Osteoblast (primary cell): ENCODE measurements at places on chromosomes 11 and 22. TPM values are rescaled to one million over a fixed set of nuclear protein-coding genes. Genes with fewer than 3 reads are reported as not detected.

GRCh38 chr22:48717076-48717810 lies 1110.4 kb downstream of the BRD1 start:
- H3K27ac ChIP-seq: no peak overlapping the region
- H3K4me3 ChIP-seq: no peak overlapping the region

DNA sequence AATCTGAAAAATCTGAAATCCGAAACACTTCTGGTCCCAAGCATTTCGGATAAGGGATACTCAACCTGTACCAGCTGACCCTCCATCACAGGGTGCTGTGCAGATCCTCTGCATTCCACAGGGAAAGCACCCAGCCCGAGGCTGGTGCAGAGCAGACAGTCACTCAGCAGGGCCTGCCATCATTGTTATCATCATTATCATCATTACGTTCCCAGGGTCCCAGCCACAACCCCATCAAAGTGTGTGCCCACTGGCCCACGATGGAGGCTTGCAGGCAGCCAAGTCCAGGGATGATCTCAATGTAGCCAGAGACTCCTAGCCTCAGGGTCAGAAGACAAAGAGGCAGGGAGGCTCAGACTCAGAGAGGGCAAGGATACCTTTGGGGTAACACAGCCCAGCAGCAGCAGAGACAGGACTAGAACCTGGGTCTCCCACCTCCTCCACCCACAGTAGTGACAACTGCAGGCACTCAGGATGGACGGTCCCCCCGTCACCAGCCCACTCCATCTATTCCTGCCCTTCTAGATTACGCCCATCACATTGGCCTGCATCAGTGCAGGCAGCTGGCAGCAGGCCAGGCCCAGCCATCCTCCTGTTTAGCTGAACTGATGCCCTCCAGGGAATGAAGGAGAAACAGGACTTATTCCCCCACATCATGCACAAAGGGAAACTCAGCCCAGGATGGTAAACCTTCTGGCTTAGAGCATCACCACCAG lies 10.3 kb downstream of the GAL3ST1 start:
- peak; percentile 32 for DNase-seq
- H3K4me3 ChIP-seq: no peak overlapping the region
- no peaks in the 10 kb centered on the region for H3K4me1 ChIP-seq
- no peak overlapping the region for H3K27ac ChIP-seq
- peaks cover 6% of the 10 kb centered on the region for H3K27me3 ChIP-seq

DNA sequence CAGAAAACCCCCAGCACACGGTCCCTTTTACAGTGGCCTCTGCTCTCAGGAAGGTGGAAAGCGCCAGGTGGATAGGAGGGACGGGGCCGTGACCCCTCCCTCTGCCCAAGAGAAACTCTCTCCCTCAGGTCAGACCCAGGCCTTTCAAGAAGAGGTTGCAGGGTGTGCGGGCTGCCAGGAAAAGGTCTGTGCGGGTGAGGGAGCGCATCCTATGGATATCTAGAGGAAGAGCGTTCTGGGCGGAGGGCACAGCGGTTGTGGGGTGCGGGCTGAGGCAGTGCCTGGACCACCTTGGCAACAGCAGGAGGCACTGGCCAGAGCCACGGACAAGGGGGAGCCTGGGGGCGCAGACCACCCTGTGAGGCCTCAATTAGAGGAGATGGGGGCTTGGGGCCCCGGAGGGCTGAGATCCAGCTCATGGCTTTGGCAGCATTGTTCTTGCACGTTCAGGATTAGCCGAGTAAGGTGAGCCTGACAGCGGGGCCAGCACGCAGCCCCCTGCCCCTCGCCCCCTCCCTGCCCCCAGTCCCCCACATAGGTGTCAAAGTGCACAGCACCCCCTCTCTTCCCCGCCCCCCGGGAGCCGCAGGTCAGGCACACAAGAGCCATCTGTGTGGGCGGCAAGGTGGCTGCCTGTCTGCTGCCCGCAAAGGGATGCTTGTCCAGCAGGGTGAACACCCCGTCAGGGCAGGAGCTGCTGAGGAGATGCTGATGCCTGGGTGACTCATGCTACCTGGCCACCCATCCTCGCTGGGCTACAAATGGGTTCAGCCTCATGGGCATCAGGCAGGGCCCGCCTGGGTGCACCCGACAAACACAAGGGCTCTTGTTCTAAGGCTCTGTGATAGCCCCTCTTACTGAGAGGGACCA lies 92.8 kb upstream of the KCNQ1OT1 start:
- no peak overlapping the region for H3K27ac ChIP-seq
- no peaks in the 10 kb centered on the region for H3K4me1 ChIP-seq
- peak; percentile 83 for DNase-seq
- no peaks in the 10 kb centered on the region for H3K36me3 ChIP-seq
- H3K27me3 ChIP-seq: peaks cover 40% of the 10 kb centered on the region

- H3K4me3 ChIP-seq: no peak overlapping the region
- H3K4me1 ChIP-seq: peaks cover 4% of the 10 kb centered on the region
- peaks cover 11% of the 10 kb centered on the region for H3K27me3 ChIP-seq
Observed at GRCh38 chr22:27780161-27780575, 21.4 kb downstream of the MN1 start.

DNA sequence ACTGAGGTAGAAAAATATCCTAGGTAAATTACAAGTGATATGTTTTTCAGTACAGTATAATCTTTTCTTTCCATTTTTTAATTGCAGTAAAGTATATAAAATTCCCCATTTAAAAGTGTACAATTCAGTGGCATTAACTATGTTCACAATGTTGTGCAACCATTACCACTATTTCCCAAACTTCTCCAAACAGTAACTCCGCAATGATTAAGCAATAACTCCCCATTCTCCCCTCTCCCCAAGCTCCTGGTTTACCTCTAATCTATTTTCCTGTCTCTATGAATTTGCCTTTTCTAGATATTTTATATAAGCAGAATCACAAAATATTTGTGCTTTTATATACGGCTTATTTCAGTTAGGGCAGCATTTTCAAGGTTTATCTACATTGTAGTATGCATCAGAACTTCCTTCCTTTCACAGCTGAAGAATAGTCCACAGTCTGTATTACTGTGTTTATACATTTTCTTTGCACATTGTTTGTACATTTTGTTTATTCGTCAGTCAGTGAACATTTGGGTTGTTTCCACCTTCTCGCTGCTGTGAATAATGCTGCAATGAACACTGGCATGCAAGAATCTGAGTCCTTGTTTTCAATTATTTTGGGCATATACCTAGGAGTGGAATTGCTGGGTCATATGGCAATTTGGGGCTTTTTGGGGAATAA lies 110.7 kb downstream of the RPL27A start:
- no peaks in the 10 kb centered on the region for H3K4me1 ChIP-seq
- H3K4me3 ChIP-seq: no peak overlapping the region
- no peaks in the 10 kb centered on the region for H3K36me3 ChIP-seq
- H3K27ac ChIP-seq: no peak overlapping the region
- no peaks in the 10 kb centered on the region for H3K27me3 ChIP-seq
- no peak for DNase-seq

- H3K27ac ChIP-seq: peak overlapping the region; percentile 94
- H3K4me3 ChIP-seq: peak overlapping the region; percentile 88
- peaks cover 38% of the 10 kb centered on the region for H3K4me1 ChIP-seq
- DNase-seq: peak; percentile 71
- H3K36me3 ChIP-seq: no peaks in the 10 kb centered on the region
Observed at GRCh38 chr11:111602865-111603610, 789 bp downstream of the SIK2 start.

DNA sequence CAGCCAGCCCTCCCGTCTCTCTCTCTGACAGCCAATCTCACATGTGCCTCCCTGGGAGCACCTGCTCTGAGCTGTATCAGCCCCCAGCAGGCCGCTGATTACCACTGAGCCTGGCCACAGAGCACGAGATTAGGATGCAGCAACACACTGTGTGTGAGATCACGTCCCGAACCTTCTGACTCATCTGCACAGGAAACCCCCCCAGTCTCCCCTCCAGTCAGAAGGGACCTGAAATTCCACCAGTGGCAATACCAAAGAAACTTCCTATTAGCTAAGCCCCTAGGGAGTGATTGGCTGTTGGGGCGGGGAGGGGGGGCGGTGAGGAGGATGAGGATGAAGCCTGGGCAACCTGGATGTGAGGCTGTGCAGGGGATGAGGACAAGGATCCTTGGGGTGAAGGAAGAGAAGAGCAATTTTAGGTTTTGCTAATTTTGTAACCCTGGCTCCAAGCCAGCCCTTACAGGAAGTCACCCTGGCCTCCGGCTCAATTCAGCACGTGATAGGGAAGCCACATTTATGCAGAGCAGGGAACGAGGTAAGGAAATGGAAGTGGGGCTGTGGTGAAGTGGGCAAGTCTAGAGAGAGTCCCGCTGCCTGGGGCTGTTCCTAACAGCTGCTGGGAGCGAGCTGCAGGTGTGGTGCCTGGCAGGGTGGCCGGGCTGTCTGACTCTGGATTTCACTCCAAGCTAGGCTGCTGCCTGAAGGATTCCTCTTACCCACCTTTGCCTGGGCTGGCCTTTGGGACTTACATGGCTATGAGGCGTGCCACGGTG lies 1.9 kb downstream of the SLC43A3 start:
- peak overlapping the region; percentile 96 for H3K27ac ChIP-seq
- H3K4me3 ChIP-seq: peak overlapping the region; percentile 35

DNA sequence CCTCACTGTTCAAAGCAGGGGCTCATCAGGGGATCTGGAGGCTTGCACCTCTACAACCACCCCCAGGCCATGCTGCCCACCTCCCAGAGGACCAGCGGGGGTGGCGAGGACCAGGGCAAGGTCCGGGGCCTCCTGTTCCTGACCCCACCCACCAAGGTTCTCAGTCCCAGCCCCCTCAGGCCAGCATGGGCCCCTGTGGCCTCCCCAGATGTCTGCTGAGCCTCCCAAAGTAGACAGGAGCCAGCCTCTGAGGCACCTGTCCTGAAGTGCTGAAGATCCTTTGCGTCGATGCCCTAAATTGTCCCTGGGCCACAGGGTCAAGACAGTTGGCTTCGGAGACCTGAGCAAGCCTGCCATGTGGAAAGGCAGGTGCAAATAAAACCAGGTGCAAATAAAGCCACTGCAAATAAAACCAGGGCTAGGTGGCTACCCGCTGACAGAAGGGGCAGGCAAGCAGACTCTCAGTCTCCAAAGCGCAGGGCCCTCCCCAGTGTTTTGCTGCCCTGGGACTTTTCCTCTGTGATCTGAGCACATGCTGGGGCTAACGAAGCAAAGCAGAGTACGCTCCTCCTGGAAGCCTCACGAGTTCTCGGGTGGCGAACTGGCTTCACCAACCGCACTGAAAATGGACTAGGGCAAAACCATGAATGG lies 22.4 kb upstream of the ARFGAP3 start:
- H3K4me3 ChIP-seq: no peak overlapping the region
- H3K4me1 ChIP-seq: no peaks in the 10 kb centered on the region
- H3K27me3 ChIP-seq: no peaks in the 10 kb centered on the region
- H3K36me3 ChIP-seq: peaks cover 67% of the 10 kb centered on the region

DNA sequence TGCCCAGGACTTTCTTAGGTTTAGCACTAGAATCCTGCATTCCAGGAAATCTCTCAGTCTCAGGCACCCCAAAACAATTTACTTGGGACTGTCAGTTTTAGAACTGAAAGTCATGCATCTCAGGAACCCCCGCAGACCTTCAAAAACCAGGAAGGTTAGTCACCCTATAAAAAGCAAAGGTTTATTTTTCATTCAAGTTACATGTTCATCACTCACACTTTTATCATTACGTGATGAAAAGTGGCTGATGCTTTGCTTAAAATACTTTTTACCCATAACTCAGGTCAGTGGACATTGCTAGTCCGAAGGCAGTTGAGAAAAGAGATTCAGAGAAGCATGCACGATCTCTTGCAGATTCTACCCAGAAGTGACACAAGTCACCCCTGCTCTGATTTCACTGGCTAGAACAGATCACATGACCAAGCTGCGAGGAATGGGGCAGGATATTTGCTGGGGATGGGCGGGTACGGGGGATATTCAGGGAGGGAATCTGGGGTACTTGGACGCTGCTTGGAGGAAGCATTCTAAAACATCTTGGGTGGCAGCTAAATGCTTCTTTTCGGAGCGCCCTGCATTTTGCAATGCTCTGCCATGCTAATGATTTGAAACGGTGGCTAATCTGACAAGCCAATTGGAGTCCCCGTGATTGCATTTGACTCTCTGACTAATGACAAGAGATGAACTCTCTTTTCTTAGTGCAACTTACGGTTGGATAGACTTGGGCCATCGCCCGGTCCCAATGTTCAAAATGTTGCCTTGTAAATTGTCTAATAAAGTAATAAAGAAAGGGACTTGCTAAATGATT lies 110.2 kb downstream of the MIAT start:
- H3K4me1 ChIP-seq: peaks cover 26% of the 10 kb centered on the region
- H3K4me3 ChIP-seq: no peak overlapping the region
- no peak overlapping the region for H3K27ac ChIP-seq
- no peak for DNase-seq

DNA sequence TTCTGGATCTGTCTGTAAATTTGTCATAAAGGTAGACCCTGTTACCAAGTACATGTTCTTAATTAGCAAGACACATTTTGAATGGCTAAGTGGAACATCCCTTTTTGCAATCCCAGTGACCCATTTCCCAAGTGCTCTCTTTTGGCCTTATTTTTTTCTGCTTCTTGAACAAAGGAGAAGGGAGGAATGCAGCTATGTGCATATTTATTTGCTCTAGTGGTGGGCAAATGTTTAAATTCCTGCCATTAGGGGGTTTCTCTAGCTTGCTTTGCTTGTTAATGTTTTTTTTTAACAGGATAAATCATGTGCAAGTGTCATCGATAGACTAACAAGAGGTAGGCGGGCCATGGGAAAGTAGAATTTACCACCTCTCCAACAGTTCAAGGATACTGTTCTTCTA lies 135.7 kb downstream of the COMMD9 start:
- H3K27ac ChIP-seq: no peak overlapping the region
- peaks cover 53% of the 10 kb centered on the region for H3K4me1 ChIP-seq
- no peaks in the 10 kb centered on the region for H3K27me3 ChIP-seq
- no peak for DNase-seq
- no peak overlapping the region for H3K4me3 ChIP-seq

DNA sequence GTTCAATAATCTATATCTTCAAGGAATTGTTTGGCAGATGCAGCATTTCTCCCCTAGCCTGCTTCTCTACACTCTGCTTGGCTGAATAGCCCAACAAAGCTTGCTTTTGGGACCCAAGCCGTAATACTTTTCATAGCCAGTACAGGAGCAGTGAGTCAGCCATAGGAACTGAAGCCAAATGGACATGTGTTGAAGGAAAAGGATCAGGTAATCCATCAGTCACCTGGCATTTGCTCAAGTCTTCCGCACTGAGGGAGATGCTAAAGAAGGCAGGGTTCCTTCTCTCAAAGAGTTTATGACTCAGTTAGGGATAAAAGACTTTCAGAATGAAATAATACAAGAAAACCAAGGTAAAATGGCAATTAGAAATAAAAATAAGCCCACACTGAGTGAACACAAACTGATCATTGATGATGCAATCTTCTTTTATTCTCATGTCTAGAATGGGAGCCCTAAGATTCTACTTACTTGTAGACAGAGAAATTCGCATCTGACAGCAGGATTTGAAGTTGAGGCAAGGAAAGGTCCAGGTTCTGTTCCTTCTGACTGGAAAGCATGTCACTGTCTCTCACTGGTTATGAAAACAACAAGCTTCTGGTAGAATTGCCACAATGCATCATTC lies 13.2 kb downstream of the C11orf87 start:
- no peaks in the 10 kb centered on the region for H3K27me3 ChIP-seq
- no peak overlapping the region for H3K27ac ChIP-seq
- no peak for DNase-seq
- peaks cover 10% of the 10 kb centered on the region for H3K4me1 ChIP-seq
- no peak overlapping the region for H3K4me3 ChIP-seq

Gene VWA5A
- 12.3 and 17.4 TPM in 2 replicates for total RNA-seq

Gene BCO2
- 0.72 and 2.4 TPM in 2 replicates for total RNA-seq

Gene CALCA
- total RNA-seq: not detected in 2 replicates

Gene SYCE3
- not detected in 2 replicates for total RNA-seq

Gene AQP11
- total RNA-seq: 2.9 and 4.4 TPM in 2 replicates

Gene DDI1
- under 0.01 TPM in 1 of 2 replicates, not detected in the other for total RNA-seq

Gene KIRREL3
- 3.6 and 4.4 TPM in 2 replicates for total RNA-seq
